ENCODE measurements at places on chromosomes 16 and 17.
A peak's percentile ranks its signal among the peaks of the same experiment; 100 is the strongest.

- no peak for DNase-seq
These were observed 110.9 kb downstream of the XYLT1 start for GRCh38 chr16:17359788-17360390.

GRCh38 chr16:22162656-22163009 is 327 bp downstream of the SDR42E2 start:
- no peak for DNase-seq

DNA sequence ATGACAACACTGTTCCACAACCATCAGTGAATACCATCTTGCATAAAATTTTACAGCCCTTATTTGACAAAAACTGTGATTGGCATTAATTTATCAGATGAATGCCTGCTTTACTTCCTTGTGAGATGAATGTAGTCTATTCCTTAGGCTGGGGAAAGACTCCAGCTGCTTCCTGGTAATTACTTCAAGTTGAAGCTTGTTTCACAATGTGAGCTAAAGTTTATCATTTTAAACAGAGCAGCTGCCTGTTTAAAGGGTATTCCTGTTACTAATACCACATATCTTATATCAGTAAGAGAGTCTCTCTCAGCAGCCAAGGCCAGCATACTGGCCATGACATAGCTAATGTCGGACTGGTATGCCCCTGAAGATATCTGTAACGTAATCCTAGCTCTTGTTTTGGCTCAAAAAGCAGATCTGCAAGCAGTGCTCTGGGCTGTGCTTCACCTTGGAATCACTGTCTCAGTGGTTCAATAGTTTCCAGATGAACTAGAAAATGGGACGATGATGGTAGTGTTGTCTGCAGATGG is 13.2 kb upstream of the ARL2BP start:
- no peak for DNase-seq

GRCh38 chr17:7634384-7634783 is 4.4 kb downstream of the SHBG start:
- DNase-seq, result no peak

DNA sequence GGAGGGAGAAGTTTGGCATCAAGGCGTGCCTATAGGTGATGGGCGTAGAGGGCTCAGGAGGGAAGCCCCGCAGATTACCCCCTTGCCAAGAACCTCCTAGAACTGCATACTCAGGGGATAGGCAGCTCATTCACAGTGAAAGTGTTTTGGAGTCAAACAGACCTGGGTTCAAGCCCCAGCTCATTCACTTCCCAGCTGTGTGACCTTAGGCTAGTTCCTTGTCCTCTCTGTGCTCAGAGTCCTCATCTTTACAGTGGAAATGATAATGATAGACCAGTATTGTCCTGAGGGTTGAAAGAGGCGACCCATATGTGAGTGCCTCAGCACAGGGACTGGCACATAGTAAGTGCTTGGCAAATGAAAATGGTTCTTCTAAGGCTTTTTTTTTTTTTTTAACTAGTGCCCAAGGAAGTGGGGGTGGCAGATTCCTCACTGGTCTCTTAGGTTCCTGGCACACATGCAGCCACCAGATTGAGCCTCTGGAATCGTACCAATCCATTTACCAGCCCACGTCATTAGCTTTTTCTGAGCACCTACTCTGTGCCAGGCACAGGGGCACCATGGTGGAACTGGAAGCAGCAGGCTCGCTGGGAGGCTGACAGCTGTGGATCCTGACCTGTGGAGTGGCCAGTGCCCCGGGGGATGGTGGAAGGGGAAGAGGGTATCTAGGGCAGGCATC is 75.8 kb downstream of the SREBF1 start:
- no peak for DNase-seq

DNA sequence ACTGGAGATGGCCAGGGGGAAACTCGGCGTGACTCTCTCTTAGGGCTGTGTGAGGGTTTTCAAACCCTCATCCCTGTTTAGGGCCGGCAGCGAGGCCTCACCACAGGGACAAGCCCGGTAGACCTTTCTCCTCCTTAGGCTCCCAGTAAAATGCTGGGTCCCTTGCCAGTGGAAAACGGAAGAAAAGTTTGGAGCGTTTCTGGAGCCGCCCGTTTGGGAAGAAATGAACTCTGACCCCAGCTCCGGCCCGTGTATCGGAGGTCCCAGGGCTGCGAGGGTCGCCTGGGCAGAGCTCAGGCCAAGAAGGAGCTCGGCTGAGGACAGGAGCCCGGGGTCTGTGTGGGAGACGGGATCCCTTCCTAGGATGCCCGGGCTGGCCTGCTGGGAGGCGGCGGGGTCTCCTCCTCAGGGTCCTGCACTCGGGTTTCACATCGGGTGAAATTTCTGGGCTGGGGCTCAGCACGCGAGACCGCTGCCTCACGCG is 23.2 kb downstream of the ZNF213 start:
- no peak for DNase-seq

DNA sequence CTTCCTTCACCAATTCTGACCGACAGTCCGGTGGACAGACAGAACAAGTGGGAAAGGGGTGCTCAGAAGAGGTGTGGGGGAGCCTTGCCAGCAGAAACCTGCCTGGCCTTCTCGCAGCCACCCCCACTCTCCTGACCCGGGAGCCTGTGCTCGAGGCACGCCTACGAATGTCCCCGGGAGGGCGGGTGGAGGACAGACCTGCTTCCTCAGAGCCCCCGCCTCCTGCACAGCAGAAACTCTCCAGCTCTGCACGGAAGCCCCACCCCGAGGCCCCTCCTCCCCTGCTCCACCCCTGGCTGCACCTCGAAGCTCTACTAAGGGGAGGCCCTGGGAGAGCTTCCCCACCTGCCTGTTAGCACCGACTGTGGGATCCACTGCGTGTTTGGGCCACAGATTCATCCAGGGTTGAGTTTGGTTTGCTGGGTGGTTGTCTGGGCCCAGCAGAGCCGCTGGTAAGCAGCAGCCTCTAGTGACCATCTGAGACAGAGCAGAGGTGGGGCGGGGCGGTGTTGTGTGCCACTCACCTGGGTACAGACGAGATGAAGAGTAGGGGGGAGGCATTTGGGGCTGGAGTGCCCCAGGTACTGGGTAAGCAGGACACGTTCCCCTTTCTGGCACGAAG is 6.2 kb downstream of the TAF1C start:
- no peak for DNase-seq

DNA sequence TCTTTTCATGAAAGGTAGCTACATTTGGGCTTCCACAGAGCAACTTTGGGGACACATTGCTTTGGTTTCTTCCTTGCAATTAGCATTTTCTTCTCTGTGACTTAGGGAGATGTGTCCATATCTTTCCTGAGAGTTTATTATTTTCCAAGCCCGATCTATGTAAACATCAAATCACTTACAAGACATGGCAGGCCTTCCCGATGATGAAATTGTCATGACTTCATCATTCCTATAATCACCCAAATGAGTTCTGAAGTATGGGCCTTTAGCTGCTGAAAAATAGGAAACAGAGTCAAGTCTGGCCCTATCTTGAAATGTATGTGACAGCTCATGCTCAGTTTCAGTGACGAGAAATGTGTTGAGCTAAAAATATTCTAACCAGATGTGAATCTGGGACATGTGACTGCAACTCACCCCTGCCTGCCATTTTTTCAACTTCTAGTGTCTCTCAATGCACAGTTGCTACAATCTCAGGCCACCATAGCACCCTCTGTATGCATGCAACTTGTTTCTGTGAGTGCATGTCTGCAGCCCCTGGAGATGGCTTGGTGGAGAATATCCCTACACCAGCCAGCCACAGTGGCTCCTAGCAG is 199.6 kb upstream of the MAF start:
- no peak for DNase-seq

- no peak for DNase-seq
These were observed 32.7 kb upstream of the RPH3AL start for GRCh38 chr17:385178-385835.

GRCh38 chr17:62696256-62696655 is 68.8 kb downstream of the MRC2 start:
- no peak for DNase-seq

- no peak for DNase-seq
These were observed 592 bp downstream of the ALDOA start for GRCh38 chr16:30065943-30066760.

DNA sequence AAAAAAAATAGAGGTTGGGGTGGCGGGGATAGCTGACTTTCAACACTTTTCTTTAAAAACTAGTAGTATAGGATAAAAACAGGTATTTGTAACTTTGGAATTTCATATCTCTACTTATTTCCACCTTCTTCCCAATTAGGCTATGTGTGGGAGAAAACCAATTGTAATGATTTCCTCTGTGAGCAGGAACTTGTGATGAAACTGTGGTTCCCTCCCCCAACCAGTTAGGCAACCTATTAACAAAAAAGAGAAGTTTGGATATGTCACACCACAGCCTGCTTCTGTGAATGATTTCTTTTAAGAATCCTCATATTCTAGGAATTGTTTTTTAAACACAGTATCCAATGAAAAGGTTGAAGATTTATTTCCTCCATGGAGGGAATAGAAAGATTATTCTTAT is 1.9 kb downstream of the IGSF6 start:
- DNase-seq, result no peak

GRCh38 chr16:85491058-85491771 is 121.9 kb upstream of the GSE1 start:
- peak; percentile 14 for DNase-seq

DNA sequence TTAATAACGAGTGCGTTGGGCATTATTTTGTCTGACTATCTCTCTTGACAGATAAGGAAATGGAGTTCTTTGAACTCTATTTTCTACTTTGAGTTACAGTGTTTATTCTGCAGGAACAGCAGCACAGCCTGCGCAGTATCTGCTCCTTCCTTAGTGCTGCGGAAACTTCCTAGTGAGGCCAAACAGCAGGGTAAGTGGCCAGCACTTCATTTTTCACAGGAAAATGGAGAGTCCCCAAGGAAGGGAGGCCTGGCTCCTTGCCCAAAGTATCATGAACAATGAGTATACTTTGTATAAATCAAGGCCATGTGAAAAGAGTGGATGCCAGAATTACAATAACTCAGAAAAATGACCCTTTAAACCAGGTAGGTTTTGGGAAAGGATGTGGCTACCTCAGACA is 140.6 kb downstream of the VPS53 start:
- no peak for DNase-seq

GRCh38 chr17:33686171-33686570 is 393.1 kb upstream of the ASIC2 start:
- no peak for DNase-seq

DNA sequence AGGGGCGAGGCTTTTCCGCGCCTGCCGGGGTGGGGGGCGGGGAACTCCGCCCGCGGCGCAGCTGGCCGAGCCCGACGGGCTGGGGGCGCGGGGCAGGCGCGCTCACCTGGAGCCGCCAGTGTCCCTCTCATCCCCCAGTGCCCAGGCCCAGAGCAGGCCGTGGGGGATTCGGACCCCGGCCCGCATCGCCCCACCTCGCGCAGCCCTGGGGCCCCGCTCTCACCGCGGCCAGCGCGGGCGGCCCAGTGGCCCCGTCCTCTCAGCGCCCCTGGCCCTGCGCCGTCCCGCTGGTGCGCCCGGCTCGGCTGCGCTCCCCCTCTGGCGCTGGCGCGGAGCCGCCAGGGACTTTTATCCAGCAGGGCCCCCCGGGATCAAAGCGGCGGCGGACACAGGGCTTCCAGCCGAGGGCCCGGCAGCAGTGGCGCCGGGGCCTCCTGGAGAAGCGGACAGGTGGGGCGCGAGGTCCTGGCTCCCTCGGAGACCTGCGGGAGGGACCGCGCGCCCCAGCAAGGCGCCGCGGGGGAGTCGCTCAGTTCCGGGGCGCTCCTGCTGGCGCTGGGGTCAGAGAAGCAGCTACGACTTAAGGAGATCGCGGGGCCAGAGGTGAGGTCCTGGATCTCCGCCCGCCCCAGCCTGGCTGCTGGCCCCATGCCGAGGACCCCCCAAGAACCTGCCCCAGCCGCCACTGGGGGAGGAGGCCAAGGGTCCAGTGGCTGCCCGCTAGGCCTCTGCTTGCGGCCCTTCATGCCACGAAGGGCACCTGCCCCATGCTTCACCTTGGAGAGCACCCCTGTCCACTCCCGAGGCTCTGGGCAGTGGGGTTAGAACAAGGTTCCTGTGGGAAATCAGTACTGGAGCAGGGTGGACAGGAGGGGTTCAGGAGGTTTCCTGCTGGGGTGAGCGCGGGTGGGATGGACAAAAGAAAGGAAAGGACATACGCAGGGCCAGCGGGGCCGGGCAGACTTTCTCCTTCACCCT is 823 bp upstream of the NOTUM start:
- DNase-seq, result no peak

DNA sequence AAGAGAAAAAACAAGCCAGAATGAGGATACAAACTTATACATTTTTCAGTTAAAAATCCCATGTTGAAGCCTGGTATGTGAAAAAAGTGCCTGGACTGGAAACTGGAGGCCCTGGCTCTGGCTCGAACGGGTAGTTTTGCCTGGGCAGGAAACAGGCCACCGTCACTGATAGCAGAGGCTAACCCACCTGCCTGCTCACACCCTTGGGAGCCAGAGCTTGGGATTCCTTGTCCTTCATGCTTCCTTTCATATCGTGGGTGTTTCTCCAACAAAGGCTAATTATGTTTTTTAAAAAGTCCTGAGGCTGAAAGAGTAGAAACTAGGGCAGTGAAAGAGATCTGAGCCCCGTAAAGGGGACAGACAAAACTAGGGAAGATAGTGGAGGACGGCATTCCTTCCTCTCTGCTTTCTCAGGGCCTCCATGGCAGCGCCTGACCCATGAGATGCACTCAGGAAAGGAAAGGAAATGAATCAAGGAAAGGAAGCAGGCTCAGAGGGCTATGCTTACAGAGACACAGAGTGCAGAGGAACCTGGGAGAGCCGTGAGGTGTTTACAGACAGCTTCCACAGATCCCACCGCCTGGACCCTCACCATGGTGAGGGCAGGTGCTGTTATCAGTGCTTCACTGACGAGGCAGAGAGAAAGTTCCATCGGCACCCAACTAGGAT is 138.1 kb downstream of the PARN start:
- no peak for DNase-seq

DNA sequence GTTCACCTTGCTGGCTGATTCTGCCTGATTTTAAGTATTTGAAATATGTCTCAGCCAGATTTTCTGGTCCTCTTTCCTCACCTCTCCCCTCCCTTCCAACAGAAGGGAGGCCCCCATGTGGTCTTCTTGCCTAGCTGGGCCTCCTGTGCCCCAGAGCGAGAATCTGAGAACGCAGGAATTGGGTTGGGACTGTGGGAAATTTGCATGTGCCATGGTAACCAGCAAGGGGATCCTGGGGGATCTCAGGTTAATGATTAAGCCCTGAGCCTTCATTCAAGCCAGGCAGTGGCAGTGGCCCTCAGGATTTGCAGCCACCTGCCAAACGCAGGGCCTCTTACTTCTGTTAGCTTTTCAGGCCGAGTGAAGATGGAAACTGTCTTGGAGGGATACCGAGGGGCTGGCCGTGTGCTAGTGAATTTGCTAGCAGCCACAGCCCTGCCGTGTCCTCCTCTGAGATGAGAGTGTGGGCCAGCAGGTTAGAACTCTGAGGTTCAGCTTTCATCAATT is 40.2 kb downstream of the KSR1 start:
- no peak for DNase-seq
